ENCODE measurements at places on chromosomes 1 and 21.

DNA sequence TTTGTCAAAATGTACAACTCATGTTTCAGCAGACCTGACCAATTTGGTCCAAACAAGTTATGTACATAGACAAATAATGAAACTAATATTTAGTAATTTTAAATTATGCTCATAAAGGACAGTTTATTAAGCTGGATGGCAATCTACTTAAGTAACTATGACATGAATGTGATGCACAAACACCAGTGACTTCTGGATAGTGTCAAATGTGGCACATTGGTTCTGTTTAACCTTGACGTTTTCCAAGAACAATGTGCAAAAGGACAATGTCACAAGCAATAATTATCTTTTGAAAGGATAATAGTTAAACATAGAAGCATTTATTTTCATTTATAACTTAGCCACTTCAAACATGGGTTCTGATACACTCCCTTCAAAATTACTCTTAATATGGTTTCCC is 80.0 kb downstream of the TRIM33 start:
- DNase-seq, result no peak

DNA sequence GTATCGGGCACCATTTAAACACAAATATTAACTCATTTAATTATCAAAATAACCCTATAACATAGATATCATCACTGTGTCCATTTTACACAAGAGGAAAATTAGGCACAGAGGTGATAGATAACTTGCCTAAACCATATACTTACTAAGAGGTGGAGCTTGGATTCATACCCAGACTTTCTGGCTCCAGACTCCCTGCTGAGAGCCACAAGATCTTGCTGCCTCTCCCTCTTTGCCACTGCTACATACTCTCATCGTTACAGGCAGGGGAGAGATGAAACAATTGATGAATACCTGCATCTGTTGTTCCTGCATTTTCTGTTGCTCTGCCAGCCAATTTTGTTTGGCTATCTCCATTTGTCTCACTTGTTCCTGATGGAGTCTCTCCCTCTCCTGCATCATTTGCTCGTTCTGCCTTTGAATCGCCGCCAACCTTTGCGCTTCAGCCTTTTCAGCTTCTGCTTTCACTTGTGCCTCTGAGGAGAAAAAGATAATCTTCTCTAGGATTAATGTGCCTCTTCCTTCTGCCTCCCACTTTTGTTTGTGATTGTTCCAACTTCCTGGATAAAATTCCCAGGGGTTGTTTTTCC is 10.6 kb downstream of the GBP5 start:
- DNase-seq, result peak; percentile 20

GRCh38 chr1:206809504-206810084 is 37.3 kb upstream of the IL10 start:
- DNase-seq, result no peak

DNA sequence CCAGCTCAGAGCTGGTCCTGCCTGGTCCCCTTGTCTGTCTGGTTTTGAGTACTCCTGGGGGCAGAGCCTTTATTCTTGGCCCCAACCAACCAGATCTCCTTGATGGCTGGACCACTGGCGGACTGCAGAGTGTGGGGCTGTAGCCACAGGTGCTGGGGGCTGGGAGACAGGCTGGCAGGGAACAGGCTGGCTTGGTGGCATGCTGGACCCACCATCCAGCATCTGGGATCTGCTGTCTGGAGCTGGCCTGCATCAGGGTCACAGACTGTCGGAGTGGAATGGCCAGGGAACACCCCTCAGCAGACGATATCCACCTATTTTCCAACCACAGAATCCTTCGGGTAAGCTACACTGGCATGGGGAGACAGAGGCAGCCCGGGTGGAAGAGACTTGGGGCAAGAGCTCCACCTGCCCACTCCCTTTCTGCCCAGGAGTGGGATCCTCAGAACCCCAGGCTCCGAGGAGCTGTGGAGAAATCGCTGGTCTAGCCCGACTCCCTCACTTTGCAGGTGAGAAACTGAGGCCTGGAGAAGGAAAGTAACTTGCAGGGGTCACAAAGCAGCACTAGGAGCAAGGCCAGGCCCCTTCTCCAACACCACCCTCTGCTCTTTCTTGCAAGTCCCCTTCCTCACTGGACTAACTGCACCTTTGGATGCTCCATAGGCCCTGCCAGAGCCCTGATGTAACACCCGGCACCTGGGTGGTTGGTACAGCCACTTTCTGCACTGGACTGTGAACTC is 40.6 kb downstream of the TNNT2 start:
- no peak for DNase-seq
